GM23248 (cell line): ENCODE measurements at places on chromosomes 5 and 9.

GRCh38 chr9:5265939-5266338, 34.7 kb downstream of the INSL4 start:
- DNase-seq: no peak

GRCh38 chr9:98801561-98801960, 5.2 kb upstream of the ANKS6 start:
- DNase-seq: no peak

DNA sequence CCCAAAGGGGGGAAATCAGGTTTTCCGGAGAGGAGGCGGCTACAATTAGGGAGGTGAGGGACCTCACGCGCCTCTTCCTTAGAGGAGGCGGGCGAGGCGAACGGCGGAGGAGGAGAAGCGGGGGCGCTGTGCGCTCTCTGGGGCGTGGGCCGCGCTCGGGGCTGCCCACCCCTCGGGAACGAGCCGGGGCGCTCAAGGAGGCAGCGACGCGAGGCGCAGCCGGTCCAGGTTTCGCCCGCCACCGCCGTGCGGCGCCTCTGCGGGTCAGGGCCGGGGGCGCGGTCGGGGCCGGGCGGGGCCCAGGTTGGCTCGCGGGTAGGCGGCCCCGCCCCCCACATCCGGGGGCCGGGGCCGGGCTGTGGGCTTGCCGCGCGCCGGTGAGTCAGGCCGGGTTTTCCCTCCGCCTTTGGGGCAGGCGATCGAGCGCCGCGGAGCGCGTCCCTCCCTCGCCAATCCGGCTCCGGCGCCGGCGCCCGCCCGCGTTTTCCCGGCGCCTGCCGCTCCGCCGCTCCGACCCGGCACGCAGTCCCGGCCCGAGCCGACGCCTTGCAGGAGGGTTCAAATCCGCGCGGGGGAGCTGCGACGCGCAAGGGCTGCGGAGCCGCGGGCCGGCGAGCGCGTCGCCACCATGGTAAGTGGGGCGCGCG, at the start of gene N4BP3:
TSS of gene N4BP3 (plus strand) at position 392 of the 647 bp plus-strand sequence. CDS start 6,052 bp downstream, outside the sequence.
- peak; percentile 81 for DNase-seq

DNA sequence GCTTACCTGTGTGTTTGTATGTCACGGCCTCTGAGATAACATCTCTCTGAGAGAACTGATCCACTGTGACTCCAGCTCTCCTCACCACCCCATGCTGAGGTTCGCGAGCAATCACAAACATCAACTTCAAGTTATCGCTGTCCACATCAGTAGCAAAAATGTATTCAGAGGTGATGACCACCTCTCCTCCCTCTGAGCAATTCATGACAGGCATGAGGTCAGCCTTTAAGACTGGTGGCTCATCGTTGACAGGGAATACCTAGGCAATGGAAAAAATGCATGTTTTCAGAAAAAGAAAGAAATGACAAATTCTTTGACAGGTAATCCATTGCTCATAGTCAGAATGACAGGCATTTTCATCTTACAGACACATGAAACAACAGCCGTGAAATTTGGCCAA, 90.3 kb upstream of the CER1 start:
- peak; percentile 36 for DNase-seq

GRCh38 chr9:136058801-136059302, 36.2 kb downstream of the NACC2 start:
- DNase-seq: no peak

GRCh38 chr9:135582966-135583687, 21.6 kb downstream of the PAEP start:
- no peak for DNase-seq

GRCh38 chr5:168714046-168714445, 134.9 kb upstream of the PANK3 start:
- DNase-seq: peak; percentile 68

GRCh38 chr9:75451045-75451444, 362.7 kb downstream of the OSTF1 start:
- DNase-seq: peak; percentile 2

DNA sequence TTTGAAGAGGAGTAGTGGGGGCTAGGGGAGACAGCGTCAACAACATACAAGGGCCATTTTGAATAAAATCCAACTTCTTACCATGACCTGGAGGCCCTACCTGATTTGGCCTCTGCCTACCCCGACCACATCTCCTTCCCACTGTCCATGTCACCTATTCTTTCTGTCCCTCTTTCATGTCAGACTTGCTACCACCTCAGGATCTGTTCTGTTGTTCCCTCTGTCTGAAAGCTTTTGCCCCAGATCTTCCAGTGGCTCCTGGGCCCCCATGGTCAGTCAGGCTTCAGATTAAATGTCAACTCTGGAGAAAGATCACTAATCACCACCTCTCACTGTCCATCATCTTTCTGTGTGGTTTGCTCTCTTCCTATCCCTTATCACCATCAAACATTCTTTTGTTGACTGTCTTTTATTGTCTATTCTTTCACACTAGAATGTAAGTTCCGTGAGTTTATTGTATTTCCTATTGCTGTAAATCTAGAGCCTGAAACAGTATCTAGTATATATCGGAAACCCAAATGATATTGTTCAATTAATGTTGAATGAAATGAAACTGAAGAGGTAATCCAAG, 31.2 kb upstream of the APC start:
- DNase-seq: no peak

- DNase-seq: peak; percentile 71
Measured at GRCh38 chr9:33867747-33868439, 50.9 kb downstream of the UBE2R2 start.

- DNase-seq: no peak
Measured at GRCh38 chr5:164298165-164298564, 792.7 kb downstream of the MAT2B start.

DNA sequence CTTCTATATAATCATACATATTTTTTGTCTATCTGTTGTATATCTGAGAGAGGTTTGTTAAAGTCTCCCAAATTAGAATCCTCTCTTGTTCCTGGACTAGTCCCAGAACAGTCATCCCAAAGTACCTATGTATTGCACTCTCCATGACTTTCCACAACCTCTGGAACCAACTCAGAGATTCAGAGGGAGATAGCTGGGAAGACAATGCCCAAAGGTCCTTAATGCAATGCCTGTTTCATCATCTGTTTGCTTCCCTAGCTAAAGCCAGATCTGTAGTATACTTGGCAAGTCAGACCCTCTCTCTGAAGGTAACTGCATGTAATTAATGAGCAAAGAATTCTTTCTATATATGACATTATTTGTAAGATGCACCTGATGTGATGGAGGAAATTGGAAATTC, 89.4 kb downstream of the ZNF474 start:
- DNase-seq: no peak

GRCh38 chr5:132754947-132755346, 7.7 kb downstream of the CCNI2 start:
- peak; percentile 32 for DNase-seq

DNA sequence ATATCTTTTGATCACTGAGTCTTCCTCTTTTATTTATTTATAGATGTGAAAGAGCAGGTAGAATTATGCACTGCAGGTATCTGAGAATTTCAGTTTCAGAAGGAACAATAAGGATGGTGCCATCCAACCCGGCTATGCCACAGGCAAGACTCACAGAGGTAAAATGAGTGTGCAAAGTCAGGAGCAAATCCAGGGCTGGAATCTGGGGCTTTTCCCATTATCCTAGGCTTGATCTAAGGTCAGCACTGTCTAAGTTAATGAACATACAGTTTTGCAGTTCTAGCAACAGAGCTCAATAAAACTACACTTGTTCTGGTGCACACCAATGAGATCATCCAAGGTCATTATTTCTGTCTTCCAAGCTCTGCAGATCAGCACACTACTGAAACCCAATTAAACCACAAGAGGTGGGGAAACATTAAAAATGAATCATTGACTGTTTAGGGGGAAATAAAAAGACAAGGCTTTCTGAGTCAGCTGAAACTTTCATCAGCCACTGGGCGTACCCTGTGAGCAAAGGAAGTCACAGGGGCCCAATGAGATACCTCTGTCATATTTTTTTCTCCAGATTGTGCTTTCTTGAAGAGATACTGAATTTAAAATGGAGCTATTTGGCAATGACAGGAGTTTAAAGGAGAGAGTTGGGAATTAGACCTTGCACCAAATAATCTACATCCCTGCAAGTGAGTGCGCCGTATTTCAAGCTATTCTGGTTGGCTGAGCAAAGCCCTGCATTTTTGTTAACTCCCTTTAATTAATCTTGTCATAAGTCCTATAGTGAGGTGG, 662.2 kb upstream of the ZNF608 start:
- peak; percentile 92 for DNase-seq

- DNase-seq: no peak
Measured at GRCh38 chr5:91983869-91984268, 600.8 kb upstream of the ARRDC3 start.

DNA sequence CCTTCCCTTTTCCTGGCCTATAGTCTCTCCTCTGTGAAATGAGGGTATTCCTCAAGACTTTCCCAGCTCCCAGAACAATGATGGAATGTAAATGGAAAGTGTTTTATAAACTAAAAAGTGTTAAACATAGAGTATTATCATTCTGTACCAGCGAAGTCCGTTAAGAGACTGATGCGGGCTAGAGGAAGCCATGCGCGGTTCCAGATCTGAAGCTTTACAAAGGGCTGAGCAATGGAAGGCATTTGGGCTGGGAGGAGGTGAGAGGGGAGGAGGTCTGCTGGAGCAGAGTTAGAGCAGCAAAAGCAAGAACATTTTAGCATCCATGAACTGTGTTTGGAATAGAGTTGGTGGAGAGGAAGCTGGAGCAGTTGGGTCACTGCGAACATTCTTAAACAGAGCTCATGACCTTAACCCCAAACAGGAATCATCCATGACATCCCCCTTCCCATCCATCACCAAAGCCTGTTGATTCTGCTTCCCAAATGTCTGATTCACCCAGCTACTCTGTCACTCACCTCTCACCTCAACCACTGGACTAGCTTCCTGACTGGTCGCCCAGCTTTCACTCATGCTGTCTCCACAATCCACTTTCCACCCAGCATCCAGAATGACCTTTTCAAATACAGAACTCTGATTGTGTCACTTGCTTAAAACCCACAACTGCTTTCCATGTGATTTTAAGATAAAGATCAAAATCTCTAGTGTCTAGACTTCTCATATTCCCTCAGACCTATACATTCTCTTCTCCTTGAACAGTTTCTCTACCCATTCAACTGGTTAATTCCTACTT, 37.1 kb downstream of the CDK5RAP2 start:
- no peak for DNase-seq

- peak; percentile 27 for DNase-seq
Measured at GRCh38 chr5:157828944-157829639, 29.9 kb downstream of the CLINT1 start.

- peak; percentile 38 for DNase-seq
Measured at GRCh38 chr9:97954550-97954989, 16.6 kb upstream of the HEMGN start.

DNA sequence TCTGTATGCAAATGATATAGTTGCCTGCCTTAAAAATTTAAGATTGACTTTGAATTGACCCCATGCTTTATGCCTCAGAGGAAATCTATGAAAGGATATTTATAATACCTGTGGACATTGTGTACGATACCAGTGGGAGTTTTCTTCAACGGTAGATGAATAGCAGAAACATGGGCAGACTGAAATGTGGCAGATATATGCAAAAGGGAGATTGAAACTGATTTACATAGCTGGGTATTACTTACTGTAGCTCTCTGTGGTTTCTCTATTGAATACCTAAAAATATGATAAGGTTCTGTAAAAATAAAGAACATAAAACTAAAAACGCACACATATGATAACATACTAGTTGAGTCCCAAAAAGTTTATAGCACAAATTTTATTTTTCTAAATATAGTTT, 345.2 kb upstream of the PCSK5 start:
- DNase-seq: no peak

- DNase-seq: no peak
Measured at GRCh38 chr5:36919238-36919637, 42.7 kb downstream of the NIPBL start.

- DNase-seq: peak; percentile 25
Measured at GRCh38 chr5:98794414-98795080, 21.1 kb downstream of the RGMB start.

DNA sequence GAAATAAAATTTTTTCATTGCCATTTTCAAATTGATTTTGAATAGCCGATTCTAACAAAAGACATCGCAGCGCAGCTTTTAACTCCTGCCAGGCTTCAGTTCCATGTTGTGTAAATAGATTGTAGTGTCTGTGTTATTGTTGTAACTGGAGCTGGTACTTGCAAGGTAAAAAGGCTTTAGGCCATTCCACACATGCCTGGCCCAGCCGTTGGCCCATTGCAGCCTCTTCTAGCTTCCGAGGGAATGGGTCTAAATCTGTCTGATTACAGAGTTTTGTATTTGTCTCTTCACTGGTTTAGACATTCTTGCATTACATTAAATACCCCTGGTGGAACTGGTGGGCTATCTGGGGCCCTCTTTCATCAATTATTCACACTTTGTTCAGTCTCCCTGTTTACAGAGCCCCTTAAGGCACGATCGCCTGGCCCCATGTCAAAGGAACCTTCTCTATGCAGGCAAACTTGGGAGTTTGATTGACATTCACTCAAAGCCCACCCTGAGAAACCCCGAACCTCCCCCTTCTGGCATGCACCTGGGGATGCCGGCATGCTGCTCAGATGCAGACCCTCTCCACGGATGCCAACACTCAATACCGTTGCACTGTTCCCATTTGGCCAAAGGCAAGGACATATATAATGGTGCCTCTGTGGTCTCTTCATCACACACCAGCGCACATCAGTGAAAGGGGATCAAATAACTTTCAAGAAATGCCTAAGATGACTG, 281.7 kb upstream of the IRX2 start:
- no peak for DNase-seq

GRCh38 chr9:91647371-91647770, 223.7 kb upstream of the NFIL3 start:
- DNase-seq: no peak

DNA sequence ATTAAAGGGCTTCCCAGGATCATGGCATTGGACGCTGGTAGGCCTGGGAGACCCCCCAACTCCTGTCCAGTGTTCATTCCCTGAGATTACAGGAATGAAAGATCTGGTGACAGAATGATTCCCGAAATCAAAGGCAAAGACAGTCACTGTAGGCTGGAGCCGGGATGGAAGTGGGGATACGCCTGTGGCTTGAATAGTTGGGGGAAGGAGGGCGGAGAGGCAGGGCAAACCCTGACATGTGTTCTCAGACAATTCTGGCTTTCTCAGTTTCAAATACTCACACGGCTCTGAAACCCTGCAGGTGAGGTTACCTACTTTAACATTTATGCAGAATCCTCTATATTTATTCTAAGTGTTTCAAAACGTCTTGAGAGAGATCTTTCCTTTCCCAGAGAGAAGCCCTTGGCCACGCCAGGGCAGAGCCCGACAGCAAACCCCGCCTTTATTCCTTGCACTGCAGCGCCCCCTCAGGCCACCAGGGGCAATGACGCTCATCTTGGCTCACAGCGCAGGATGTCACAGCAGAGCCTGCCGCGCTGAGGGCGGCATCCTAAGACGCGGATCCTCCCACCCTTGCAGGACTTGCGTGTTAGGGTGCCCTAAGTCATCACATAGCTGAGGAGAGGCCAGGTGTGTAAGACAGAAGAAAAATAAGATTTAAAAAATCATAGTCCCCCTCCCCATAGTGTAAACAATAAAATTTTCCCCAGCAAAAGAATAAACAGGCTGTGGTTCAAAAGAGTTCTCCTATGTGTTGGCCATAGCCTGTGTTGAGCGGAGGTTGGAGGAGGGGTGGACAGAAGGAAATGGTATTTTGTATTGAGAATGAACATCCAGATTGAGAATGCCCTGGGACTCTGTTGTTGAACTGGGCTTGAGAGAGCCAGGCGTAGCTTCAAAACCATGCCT, 284.5 kb downstream of the NTRK2 start:
- DNase-seq: peak; percentile 75

- no peak for DNase-seq
Measured at GRCh38 chr9:93597871-93598646, 21.7 kb downstream of the PHF2 start.
